ENCODE measurements at places on chromosomes 12 and 14. TPM values are rescaled to one million over a fixed set of nuclear protein-coding genes. Genes with fewer than 3 reads are reported as not detected.

The CLBA1 gene
- 17.3 TPM for total RNA-seq

The TPH2 gene
- not detected for total RNA-seq

The DENR gene
- 42.7 TPM for total RNA-seq

The TMPRSS12 gene
- total RNA-seq = not detected

The HCFC2 gene
- total RNA-seq = 21.9 TPM

The BATF gene
- 1.8 TPM for total RNA-seq

The ATP5F1B gene
- total RNA-seq = 545 TPM

The GNG2 gene
- 53.6 TPM for total RNA-seq

The BTBD6 gene
- total RNA-seq = 38.4 TPM

The TRMT61A gene
- total RNA-seq = 12.1 TPM

The FAIM2 gene
- 2.7 TPM for total RNA-seq

The LHX5 gene
- not detected for total RNA-seq

The SERPINA12 gene
- not detected for total RNA-seq

The MRPL42 gene
- total RNA-seq = 53.1 TPM

The GPR84 gene
- 0.53 TPM for total RNA-seq

The RPL10L gene
- total RNA-seq = not detected

The CACNA1C gene
- total RNA-seq = 16.4 TPM

The SLC25A29 gene
- total RNA-seq = 52.7 TPM

The LRCOL1 gene
- 1.6 TPM for total RNA-seq

The NPC2 gene
- total RNA-seq = 288 TPM

The KLHL33 gene
- total RNA-seq = 1.5 TPM

The LIN52 gene
- total RNA-seq = 13.8 TPM

The TCL1B gene
- 0.23 TPM for total RNA-seq

All from metanephros (tissue), 2 donors.